ENCODE measurements at places on chromosomes 11 and 22.

- no peak for DNase-seq
These were observed 1495.7 kb downstream of the TBC1D22A start for GRCh38 chr22:48258064-48258701.

DNA sequence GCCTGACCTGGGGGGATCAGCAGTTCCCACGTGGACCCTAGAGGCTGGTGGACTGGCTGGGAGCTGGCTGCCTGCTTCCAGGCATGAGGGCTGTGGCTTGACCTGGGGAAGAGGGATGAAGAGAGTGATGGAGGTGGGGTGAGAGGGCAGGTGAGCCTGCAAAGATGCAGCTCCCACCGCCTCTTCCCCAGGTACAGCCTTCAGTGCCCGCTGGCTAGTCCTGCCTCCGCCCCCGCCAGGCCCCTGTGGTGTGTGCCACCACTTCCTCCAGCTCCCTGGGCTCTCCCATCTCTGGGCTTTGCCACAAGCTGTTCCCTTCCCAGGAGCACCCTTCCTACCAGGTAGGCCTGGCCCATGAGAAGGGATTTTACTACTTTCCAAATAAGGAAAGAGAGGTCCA, 19.1 kb downstream of the PARVG start:
- no peak for DNase-seq

DNA sequence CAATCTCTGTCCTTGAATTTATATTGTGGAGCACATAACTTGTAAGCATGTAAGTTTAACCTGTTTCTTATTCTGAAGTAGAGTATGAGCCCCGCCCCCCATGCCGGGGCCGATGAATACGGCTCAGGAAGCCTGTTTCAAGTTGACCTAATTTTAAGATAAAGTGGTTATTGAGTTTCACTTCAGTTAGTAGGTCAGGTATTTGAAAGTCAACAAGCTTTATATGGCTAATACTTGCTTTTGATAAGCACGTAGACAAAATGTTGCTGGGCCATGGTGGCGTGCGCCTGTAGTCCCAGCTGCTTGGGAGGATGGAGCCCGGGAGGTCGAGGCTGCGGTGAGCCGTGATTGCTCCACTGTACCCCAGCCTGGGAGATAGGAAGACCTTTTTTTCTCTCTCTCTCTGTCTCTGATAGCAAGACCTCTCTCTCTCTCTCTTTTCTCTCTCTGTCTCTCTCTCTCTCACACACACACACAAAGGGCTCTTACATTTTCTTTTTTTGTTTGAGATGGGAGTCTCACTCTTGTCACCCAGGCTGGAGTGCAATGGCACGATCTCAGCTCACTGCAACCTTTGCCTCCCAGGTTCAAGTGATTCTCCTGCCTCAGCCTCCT, 14.4 kb downstream of the YWHAH start:
- DNase-seq = no peak

DNA sequence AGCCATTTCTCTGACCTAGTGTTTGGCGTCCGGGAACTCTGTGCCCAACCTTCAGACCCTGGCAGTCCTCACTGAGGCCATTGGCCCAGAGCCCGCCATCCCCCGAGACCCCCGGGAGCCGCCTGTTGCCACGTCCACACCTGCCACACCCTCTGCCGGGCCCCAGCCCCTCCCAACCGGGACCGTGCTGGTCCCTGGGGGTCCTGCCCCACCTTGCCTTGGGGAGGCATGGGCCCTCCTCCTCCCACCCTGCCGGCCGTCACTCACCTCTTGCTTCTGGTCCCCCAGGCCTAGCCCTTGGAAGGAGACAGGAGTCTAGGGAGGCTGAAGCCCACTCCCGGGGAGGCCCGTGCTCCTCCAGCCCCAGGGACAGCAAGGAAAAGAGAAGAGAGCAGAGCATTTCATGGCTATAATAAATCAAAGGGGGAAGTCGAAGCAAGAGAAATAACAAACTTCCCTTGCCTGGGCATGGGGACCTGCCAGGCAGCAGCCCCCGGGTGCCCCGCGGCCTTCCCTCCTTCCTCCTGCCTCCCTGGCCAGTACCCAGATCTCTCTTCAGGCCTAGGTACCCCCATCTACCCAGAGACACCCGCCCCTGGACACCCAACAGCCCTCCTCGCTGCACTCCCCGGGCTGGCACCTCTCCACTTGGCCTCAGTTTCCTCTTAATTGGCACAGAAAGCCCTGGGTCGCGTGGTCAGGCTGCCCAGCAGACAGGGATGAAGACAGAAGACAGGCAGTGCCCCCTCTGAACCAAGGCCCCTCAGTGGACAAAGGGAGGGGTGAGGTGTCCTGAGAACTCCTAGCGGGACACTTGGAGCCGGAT, 13.0 kb upstream of the SLC39A13 start:
- no peak for DNase-seq

GRCh38 chr22:49239264-49240015, 588.2 kb downstream of the BRD1 start:
- no peak for DNase-seq

DNA sequence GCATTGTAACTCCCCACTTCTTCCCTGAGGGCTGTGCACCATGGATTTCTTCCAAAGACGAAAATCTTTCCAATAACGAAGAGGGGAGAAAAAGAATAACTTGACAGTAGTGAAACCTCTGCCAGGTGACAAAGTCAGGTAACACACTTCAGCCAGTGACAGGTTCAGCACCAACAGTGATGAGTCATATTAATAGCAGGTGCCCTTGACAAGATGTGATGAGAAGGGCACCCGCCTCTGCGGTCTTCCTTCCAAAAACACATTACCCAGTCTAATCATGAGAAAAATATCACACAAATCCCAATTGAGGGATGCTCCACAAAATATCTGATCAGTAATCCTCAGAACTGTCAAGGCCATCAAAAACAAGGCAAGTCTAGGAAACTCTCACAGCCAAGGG, 157.8 kb downstream of the EFCAB6 start:
- no peak for DNase-seq

DNA sequence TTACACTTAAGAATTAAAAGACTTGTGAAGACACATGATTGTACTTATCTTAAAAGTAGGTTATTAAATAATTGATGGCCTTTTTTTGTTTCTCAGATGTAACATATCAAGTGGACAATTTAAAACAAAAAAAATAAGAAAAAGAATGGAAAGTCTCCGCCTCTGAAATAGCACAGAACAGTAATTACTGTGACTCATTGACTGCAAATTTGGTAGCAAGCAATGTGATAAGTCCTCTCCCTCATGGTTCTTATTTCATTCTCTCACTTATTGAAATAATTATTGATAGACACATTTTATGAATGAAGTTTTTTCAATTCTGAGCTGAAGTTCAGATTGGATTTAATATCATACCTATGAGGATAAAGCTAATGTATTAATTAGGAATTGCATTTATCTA, 717.9 kb upstream of the LUZP2 start:
- no peak for DNase-seq

DNA sequence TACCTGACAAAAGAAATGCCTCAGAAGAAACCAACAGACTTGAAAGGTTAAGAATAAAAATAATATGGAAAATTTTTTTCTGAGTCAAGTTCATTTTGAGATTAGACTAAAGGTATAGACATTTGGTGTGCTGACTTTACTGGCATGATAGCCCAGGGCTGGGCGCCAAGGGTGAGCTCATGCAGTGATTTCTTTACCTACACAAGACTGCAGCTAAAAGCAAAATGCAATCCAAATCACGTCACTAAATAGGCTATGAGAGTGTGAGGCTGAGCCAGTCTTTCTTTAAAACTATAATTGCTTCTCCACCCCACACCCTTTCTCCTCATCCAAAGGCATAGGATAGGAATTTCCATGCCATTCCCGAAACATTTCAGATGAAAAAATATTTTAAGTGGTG, 196.5 kb downstream of the FAM76B start:
- no peak for DNase-seq

GRCh38 chr11:117875382-117876058, 938 bp downstream of the FXYD6 start:
- no peak for DNase-seq

GRCh38 chr22:20154602-20155187, 3.8 kb upstream of the CCDC188 start:
- no peak for DNase-seq

GRCh38 chr22:24157822-24158135, 23.5 kb upstream of the SUSD2 start:
- DNase-seq = no peak

DNA sequence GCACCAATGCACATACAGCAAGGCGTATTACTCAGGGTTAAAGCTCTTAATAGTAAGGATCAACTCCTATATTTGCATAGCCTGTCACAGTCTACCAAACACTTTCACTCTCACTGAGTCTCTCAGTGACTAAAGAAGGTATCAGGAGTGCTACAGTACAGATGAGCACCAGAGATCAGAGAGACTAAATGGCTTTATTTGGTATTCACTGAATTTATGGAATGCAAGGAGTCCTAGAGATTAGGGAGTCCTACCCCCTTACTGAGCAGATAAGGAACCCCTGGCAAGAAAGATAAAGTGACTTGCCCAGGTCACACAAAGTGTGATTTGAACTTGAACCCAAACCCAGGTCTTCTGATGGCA, 396.4 kb upstream of the CCDC90B start:
- DNase-seq = no peak

DNA sequence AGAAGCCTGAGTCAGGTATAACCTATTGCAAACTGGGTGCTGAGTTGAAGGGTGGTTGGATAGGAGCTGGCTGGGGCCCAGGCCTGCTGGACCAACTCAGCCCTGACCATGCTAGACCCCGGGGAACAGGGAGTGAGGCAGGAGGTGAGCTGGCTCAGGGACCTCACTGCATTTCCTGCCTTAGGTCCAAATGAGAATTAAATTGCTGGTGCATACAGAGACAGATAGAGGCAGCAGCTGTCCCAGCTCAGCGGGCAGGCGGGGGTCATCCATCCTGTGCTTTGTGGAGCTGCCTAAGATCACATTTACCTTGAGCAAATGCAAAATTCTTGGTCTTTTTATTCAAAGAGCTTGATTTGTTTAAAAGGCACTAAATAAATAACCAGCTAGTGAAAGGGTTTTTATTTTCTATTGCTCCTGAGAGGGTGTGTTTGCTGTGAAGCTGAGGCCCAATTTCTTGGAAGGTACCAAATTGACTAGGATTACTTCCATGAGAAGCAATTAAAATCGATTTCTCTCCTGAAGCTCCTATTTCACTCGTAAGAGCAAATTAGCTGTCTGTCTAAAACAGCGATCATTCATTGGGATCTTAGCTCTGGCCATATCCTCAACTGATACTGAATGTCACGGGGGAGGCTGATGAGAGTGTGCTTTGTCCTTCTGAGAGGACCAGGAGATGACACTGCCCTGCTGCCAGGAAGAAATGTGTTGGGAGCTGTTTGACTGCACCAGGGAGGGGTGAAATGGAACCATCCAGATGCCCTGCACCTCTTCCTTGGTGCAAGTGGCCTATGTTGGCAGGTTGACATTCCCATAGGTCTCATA, 24.9 kb downstream of the USH1C start:
- DNase-seq = no peak

DNA sequence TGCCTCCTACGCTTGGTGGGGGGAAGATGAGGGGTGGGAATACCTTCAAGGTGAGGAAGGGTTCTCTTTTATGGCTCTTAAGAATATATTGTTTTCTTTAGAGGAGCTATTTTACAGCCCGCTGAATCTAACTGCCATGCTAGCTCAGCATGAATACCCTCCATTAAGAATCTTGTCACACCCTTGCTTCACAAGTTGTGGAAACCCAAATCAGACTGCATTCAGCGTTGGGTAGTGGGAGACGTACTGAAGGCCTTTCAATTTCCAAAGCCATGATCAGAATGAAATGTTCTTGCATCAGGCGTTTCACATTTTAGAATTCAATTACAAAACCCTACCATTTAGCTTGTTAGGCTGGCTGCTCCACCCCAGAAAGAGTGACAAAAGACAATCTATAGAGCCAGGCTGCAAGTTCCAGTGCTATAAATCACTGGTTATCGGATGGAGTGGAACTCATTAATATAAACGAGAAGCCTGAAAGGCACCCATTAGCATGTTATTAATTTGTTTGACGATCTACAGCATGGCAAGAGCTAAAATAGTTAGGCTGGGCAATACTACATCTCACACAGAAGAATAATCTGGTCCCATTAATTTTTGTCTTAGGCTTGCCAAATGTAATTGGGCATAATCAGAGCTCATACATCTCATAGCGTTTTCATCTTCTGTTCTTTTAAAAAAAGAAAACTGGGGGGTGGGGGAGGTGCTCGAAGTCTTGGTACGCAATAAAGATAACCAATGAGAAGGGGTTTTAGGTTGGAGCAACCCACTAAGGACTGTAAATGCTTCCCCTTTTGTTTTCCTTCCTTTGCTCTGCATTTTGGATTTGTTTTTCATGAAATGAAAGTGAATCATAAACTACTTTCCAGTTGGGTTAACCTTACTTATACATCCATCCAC, 57.5 kb downstream of the ABTB2 start:
- DNase-seq = no peak

DNA sequence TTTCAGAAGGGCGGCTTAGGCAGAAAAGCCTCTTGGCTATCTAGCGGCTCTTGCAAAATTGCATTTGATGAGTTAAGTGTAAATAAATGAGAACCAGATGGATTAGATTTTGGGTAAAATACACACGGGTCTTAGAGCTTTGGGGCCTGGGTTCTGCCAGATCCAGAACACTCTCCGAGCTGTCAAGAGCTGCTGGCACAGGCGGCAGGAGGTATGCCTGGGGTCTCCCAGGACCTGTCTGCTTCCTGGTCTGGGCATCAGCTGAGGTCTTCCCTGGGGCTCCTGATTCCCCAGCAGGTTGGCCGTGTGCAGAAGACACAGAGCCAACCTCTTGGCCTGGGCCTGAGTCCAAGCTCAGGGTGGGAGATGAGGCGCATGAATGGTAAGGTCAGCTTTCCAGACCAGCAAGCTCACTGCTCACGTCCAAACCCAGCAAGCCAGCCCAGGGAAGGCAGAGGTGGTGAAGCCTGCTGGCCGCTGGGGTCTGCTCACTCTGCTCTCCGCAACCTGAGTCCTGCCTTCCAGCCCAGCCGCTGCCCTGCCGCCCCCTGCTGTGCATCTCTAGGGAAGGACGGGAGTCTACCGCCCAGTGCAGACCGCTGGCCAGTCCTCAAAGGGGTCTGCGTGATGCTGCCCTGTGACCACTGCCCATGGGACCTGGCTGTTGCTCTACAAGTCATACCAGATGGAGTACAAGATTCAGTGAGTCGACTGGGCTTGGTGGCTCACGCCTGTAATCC, 44.9 kb downstream of the SCUBE1 start:
- DNase-seq = no peak

DNA sequence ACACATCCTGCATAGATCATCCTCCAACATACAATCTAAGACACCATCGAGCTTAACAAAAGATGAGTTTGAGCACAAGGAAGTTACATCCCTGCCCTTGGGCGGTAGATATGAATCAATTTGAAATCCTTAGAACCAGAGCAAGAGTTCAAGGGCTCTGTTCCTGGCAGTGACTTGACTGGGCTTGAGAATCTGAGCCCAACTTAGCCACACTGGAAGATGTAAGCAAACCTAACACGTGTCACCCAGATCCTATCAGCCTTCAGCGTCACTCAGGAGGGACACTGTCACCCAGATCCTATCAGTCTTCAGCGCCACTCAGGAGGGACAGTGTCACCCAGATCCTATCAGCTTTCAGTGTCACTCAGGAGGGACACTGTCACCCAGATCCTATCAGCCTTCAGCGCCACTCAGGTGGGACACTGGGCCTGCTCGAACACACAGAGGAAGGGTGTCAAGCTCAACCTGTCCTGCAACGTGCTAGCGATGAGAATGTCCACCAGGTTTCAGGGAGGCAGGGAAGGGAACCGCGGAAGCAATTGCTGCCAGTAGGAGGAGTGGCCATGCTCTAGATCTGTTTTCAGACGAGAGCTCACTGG, 32.8 kb upstream of the CTSD start:
- no peak for DNase-seq

- no peak for DNase-seq
These were observed 1357.3 kb upstream of the TENM4 start for GRCh38 chr11:80798174-80798573.

- DNase-seq = no peak
These were observed 104.7 kb upstream of the OR4B1 start for GRCh38 chr11:48111891-48112290.

GRCh38 chr22:50535113-50535512, 5.3 kb upstream of the TYMP start:
- DNase-seq = no peak

All from activated CD4-positive, alpha-beta T cell treated with anti-CD3 and anti-CD28 coated beads, Interleukin-2, amount 50 U/mL, for 48 hours (primary cell).